ENCODE measurements at places on chromosomes 5 and 9. TPM values are rescaled to one million over a fixed set of nuclear protein-coding genes. Genes with fewer than 3 reads are reported as not detected.

DNA sequence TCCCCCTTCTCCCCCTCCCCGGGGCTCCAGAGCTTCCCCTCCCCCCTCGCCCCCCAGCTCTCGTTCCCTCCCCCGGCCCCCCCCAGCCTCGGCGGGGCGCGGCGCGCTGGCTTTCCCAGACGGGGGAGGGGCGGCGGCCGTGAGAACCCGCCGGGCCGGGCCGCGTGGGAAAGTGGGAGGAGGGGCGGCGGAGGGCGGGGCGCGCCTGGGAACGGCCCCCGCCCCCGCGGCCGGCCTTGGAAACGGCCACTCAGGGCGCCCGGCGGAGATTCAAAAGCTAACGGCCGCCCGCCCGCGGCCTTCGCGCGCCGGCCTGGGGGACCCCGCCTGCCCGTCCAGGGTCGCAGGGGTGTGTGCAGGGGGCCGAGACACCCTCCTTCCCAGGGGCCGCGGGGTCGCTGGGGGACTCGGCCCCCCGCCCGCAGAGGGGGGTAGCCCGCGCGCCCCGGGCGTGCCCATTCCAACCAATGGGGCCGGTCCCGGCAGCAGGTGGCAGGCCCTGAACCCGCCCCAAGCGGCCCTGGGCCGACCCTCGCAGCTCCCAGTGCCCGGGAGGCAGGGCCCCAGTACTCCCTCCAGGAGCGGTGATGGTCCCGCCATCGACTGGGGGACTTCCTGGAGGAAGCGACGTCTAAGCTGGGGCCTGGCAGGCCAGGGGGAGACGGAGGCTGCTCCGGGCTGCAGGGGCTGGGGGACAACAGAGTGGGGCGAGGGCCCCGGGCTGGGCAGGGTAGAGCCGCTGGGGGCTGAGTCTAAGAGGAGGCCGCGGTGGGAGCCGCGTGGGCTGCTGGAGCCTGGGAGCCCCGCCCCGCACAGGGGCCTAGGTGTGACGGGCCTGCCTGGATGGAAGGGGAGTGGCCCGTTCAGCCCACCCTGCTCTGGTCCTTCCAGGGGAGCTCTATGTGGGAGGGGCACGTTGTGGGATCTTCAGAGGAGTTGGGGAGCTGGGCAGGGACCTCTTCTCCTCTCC, 14.2 kb upstream of the NRARP start:
- peak; percentile 81 for DNase-seq

DNA sequence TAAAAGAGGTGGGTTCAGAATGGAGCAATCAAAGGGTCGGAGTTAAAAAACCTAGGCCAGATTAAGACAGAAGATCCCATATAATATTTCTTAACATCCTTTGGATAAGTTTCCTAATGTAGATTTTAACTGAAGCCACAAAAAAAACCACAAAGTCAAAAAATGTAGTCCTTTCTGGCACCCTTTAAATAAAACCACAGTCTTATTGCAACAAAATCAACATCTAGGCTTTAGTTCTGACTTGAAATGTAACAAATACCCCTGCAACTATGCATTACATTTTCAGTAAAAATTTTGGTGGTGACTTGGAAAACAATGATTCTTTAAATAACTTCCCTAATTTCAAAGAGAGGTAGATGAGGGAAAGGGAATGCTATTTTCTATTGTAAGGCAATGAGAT, 109.2 kb downstream of the PSAT1 start:
- no peak for DNase-seq

- no peak for DNase-seq
Measured at GRCh38 chr5:137236252-137236651, 262.9 kb downstream of the SPOCK1 start.

DNA sequence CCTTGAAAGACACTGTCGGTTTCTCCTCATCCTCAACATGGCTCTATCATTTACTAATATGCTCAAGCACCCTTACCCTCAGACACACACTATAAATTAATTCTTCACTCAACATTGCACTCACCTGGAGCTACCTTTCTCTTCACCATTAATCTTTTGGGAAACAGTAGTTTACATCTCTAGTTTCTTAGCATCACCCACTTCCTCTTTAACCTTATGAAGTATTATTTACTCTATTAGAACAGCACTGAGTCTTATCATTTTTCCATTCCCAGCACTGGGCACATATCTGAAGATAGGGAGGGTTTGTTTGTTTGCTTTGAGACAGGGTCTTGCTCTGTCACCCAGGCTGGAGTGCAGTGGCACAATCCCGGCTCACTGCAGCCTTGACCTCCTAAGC, 213.5 kb downstream of the SMARCA2 start:
- DNase-seq = no peak

DNA sequence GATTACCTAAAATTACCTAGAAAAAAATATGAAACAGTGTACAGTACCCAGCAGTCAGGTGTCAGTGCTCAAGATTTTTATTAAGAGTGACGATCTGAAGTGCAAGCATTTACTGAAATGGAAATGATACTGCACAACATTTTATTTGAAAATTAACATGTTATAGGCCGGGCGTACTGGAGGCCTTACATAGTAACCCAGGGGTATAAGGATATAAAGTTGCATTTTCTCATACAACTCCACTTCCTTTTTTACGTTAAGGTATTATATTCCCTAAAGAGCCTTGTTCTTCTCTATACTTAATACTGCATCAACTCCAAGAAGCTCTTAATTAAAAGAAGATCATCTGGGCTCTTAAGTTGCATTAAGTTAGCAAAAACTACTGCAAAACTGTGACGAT, 3.3 kb downstream of the MAT2B start:
- DNase-seq = no peak

DNA sequence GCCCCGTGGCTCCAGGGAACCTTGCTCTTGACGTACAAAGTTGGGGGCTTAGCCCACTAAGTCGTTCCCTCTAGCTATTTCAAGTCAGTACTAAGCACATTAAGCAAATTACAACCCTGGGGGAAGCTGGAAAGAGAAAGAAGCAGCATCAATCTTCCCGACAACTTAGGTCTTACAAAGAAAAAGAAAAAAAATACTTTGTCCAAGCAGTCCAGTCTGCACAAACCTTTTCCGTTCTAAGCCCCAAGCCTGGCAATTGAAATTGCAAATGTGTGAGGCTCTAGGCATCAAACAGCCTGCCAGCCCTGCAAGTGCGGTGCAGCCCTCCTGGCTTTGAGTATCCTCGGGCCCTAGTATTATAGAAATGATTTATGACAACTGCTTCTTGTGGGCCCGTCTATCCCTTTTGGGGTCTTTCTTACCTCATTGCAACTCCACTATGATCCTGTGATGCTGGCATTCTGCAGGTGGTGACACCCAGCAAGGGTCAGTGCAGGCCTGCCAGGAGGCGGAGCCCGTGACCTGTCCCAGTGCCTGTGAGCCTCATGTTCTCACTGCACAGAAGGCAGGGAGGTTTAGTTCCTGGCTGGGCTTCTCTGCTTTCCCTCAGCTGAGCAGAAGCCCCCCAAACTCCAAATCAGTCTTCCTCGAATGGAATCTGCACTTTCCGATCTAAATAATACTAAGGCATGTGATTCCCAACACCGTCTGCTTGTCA, 232.3 kb upstream of the IRX2 start:
- no peak for DNase-seq

- peak; percentile 83 for DNase-seq
Measured at GRCh38 chr9:97046228-97046627, 7.3 kb upstream of the CTSV start.

DNA sequence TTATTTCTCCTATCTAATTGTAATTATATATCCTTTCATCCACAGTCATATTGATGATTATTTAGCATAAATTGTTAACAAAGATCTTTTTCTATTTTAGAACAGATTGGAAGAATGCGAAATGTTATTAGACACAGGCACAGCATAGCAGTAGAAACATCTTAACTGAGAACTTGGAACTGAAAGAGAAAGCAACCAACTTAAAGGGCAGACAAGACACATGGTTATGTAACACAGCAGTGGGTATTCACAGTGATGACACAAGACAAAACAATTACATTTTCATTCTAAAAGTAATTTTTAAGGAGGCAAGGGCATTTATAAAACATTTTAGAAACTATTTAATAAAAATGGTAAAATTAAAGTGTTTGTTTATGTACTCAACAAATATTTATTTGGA, 57.7 kb upstream of the MEF2C start:
- DNase-seq = no peak

- no peak for DNase-seq
Measured at GRCh38 chr5:78472469-78473106, 112.2 kb downstream of the SCAMP1 start.

GRCh38 chr9:7844242-7844641, 44.7 kb upstream of the DMAC1 start:
- no peak for DNase-seq

GRCh38 chr5:111454776-111455175, 57.6 kb downstream of the STARD4 start:
- DNase-seq = peak; percentile 42

The KCNV2 gene
- 0.21 TPM for polyA plus RNA-seq

The ACOT12 gene
- 0.63 TPM for polyA plus RNA-seq

The CNTRL gene
- polyA plus RNA-seq = 60.4 TPM

The TRMO gene
- 16.0 TPM for polyA plus RNA-seq

The NR6A1 gene
- polyA plus RNA-seq = 1.8 TPM

The RFESD gene
- 5.8 TPM for polyA plus RNA-seq

The ANKHD1 gene
- 147 TPM for polyA plus RNA-seq

The HINT1 gene
- 298 TPM for polyA plus RNA-seq

The PAPPA gene
- 1.2 TPM for polyA plus RNA-seq

The PCDHGC4 gene
- polyA plus RNA-seq = 3.3 TPM
